Lung (tissue), 17 donors: ENCODE measurements at places on chromosomes 16 and 17.

DNA sequence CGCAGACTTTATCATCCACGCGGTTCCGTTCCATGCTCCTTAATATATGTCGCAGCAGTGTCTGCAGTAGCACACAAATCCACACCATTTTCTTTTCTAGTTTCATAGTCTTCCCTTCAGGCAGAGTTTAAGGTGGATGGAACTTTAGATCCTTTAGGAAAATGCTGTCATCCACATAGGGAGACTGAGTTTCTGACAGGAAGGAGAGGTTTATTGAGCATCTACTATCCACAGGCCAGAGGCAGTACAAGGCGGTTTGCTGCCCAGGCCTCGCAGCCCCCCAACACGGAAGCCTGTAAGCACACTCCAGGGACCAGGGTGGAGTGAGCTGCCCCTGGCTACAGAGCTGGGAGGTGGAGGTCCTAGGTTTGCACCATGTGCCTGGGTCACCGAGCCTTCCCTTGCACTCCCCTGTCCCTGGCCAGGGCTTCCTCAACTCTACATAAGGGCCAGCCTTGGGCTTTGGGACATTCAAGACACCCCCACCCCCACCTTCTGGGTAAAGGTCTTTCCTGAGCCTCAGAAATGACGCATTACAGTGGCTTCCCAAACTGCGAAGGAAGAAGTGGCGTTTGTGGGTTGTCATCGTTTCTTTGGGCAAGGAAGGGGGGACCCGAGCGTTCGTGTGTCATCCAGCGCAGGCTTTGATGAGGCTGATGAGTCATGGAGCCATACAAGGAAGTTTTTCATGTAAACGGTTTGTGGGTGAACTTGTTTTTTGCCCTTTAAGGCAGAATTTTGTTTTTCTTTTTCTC is 146.5 kb upstream of the PLCG2 start:
- no peak for DNase-seq

- no peak for DNase-seq
Observed at GRCh38 chr17:30957741-30958140, 13.1 kb upstream of the RNF135 start.

GRCh38 chr17:44847586-44847985 is at the start of gene HIGD1B:
Gene HIGD1B, plus strand, starts transcription at chr17:44847883. Its CDS starts 270 bp downstream, at chr17:44848153.
- peak; percentile 57 for DNase-seq

GRCh38 chr17:59963738-59964481 is 630 bp downstream of the RNFT1 start:
- peak; percentile 58 for DNase-seq

DNA sequence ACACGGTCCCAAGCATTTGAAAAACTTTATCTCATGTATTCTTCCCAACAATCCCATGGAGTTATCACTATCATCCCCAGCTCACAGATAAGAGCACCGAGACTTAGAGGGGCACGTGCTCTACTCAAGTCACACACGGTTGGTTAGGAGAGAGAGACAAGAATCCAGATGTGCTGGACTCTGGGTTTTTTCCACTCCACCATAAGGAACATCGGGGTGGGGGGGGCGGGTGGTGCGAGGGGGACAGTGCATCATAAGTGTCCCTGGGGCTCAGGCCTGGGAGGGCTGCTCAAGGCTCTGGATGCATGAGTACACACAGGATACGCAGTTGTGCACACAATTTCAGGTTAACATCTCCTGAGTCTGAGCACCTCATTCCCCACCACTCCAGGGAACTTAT is 7.4 kb downstream of the CDC42EP4 start:
- DNase-seq = no peak

GRCh38 chr16:11914210-11915113 is 1.3 kb downstream of the GSPT1 start:
- peak; percentile 61 for DNase-seq

DNA sequence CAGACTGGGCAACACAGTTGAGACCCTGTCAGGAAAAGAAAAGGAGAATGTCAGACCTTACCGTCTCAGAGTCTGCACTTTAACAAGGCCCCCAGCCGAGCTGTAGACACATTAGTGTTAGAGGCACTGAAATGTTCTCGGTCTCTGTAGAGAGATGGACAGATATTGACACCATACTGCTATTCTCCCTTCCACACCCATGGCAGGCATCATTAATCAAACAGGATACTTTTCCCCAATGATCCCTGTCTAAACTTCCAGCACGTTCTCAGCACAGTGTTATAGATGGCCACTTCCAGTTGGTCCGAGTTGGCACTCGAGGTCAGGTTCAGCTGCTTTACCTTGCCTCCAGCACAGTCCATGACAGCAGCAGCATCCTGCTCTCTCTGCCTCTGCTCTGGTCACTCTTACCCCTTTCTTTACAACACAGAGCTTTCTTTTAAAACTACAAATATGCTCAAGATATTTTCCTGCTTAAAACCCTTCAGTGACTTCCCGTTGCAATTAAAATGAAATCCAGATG is 251.6 kb downstream of the SNX29 start:
- DNase-seq = no peak

- no peak for DNase-seq
Observed at GRCh38 chr17:1776857-1777256, 15.0 kb downstream of the SERPINF1 start.

DNA sequence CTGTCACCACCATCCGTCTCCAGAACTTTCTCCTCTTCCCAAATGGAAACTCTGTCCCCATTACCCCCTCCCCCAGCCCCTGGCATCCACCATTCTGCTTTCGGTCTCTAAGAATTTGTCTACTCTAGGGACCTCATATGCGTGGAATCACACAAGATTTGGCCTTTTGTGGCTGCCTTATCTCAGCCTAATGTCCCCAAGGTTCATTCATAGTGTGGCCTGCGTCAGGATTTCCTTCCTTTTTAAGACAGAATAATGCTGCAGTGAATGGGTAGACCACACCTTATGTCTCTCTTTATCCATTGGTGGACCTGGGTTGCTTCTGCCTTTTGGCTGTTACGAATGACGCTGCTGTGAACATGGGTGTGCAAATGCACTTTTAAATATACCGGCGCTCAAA is 139.7 kb upstream of the PLCG2 start:
- no peak for DNase-seq

GRCh38 chr17:44908761-44909326 is 6.5 kb downstream of the GFAP start:
- no peak for DNase-seq

- DNase-seq = no peak
Observed at GRCh38 chr17:53844491-53845107, 21.9 kb downstream of the KIF2B start.

DNA sequence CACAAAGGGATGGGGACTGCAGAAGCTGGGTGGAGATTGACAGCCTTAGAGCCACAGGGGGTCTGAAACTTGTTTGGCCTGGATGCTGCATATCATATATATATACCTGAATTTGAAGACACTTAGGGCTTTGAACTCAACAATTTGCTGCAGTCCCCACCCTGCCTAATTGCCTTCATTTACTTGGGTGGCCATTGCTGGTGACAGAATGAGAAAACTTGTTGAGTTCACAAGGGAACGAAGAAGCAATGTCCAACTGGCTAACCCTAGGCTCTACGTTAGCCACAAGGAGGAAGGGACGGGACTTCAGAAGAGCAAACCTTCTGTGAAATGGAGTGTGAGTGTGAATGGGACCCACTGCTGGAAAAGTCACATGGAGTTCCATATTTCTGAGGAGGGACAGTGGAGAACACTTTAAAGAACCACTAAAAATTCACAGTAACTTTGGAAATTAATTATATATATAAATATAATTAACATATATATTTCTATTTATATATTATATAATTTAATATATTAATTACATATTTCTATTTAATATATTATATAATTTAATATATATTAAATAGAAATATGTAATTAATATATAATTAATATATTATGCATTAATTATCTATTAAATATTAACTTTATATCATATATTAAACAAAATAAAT is 215.3 kb upstream of the SOX9 start:
- no peak for DNase-seq

- no peak for DNase-seq
Observed at GRCh38 chr16:27049117-27049516, 17.6 kb upstream of the C16orf82 start.

- peak; percentile 65 for DNase-seq
Observed at GRCh38 chr17:43940630-43941029, 1.6 kb downstream of the PPY start.

GRCh38 chr17:4881761-4882555 is 17.4 kb upstream of the C17orf107 start:
- peak; percentile 57 for DNase-seq

- no peak for DNase-seq
Observed at GRCh38 chr17:49908782-49909714, 59.9 kb upstream of the DLX4 start.

GRCh38 chr17:2854143-2855055 is 58.2 kb downstream of the RAP1GAP2 start:
- DNase-seq = peak; percentile 22

- peak; percentile 5 for DNase-seq
Observed at GRCh38 chr17:37134050-37134449, 185.3 kb downstream of the AATF start.

DNA sequence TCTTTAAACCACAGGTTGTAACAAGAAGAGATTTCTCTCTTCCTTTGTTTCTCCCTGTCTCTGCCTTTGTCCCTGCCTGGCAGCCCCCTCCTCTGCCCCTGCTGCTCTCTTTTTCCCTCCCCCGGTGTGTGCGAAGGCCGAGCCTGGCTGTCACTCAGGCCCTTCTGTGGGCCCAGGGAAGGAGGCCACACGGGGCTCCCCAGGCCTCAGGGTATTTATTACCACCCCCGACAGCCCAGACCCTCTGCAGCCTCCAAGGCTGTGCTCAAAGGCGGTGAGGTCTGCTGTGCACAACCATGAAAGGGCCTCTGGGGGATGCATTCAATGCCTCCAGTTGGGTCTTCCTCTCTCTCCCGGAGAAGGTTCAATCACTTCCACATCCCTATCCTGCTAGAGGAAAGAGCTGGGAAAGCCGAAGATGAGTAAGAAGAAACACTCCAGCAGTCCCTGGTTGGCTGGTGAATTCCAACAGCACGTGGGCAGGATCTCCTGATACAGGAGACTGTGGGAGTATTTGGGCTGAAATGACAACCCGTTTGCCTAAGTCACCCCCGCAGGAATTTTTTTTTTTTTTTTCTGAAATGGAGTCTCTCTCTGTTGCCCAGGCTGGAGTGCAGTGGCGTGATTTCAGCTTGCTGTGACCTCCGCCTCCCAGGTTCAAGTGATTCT is 34.2 kb downstream of the ZNF423 start:
- no peak for DNase-seq

- no peak for DNase-seq
Observed at GRCh38 chr16:69859105-69859989, 91.8 kb upstream of the CLEC18A start.

DNA sequence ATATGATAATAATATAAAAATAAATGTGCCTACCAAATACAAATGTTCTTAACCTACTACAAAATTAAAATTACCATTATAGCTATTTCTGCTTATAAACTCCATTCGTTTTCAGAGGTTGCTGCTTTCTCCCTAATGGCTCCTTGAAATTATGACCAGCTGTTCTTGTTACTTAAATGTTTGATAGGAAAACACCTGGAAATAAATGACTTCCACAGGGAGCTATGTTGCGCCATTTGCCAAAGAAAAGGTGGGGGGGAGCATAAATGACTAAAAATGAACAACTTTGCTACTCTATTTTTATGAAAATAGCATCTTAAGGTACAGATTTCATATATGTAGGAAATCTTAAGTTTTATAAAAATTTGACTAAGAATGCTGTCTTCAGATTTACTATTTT is 157.5 kb upstream of the MON1B start:
- no peak for DNase-seq

- DNase-seq = no peak
Observed at GRCh38 chr17:50884439-50885311, 18.5 kb upstream of the TOB1 start.

DNA sequence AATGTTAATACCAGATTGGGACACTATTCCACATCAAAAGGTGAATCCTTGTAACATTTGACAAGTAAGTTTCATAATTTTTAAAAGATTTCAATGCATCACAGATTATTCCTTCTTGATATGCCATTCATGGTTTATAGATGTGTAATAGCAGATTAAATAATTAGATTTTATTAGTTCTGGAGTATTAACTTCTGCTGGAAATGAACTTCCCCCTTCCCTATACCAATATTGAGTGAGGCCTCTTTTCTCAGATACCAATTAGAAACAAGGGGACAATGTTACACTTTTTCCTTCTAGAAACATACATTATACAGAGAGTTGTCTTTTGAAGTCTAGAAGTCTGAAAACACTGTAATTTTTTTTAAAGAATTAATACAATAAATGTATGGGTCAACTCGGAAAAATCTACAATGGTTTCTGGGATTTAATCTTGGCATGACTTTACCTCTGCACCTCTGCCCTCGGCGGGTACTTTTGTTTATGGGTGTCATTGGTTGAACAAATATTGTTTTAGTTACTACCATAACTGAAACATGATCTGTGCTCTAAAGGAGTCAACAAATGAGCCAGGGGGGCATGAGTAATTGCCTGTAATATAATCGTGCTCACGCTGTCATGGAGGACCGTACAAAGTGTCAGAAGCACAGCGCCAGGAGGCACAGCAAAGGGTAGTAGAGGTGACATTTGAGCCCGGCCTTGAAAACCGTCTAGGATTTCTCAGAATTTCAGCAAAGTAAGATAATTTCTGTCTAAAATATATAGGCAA is 8.2 kb downstream of the LRRC37B start:
- DNase-seq = no peak

- no peak for DNase-seq
Observed at GRCh38 chr17:81008140-81008539, 16.5 kb downstream of the CHMP6 start.

GRCh38 chr16:2487903-2488531 is 13.1 kb downstream of the TBC1D24 start:
- no peak for DNase-seq

- no peak for DNase-seq
Observed at GRCh38 chr16:14955546-14956231, 18.4 kb downstream of the NPIPA1 start.

DNA sequence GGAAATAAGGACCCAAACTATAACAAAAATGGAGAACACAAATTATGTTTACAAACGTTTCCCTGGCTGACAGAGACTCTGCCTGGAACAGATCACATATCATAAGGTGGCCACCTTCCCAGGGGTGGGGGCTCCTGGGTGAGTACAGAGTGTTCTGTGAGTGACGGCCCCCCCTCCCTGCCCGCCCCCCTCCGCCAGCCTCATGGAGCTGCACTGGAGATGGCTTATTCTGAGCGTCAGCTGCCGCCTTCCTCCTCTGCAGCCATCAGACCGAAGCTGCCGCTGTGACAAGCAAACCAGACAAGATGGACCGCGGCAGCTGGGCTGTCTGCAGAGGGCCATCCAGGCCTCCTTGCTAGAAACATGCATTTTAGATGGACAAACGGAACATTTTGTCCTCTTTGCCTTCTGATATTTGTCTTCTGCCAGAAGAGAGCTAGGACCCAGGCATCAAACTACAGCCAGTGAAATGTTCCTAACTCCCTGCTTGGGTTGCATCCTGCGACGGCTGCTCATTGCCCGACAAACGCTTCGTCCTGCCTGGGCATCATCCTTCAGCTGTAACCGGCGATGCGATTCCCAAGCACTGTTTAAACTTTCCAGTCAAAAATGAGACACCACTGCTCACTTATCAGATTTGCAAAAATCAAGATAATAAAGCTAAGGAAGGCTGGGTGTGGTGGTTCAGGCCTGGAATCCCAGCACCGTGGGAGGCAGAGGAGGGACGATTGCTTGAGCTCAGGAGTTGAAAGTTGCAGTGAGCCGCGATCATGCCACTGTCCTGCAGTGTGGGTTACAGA is 15.3 kb upstream of the RPTOR start:
- DNase-seq = no peak

GRCh38 chr17:61335105-61335844 is 64.4 kb upstream of the TBX2 start:
- peak; percentile 72 for DNase-seq
